ENCODE measurements at places on chromosomes 5 and 9. TPM values are rescaled to one million over a fixed set of nuclear protein-coding genes. Genes with fewer than 3 reads are reported as not detected.

DNA sequence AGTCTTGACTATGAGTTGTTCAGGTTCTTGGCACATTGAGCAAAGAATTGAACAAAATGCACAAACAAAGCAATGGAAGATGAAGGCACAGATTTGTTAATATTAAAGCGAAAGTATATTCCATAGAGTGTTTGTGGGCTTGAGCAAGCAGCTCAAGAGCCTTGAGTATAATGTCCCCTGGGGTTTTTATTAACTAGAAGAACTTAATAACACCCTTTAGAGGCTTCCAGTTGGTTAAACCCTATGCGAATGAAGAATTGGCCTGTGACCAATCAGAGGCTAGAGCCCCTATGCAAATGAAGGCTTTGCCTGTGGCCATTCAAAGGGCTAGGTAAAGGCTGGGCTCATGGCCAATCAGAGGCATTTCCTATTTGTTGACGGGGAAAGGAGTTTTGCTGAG lies 135.3 kb upstream of the IL12B start:
- H3K36me3 ChIP-seq: no peaks in the 10 kb centered on the region
- no peaks in the 10 kb centered on the region for H3K27me3 ChIP-seq
- H3K4me1 ChIP-seq: peaks cover 19% of the 10 kb centered on the region
- no peak overlapping the region for H3K27ac ChIP-seq
- H3K4me3 ChIP-seq: no peak overlapping the region

GRCh38 chr5:43287493-43287892 lies 25.7 kb downstream of the HMGCS1 start:
- H3K27me3 ChIP-seq: no peaks in the 10 kb centered on the region
- no peak overlapping the region for H3K27ac ChIP-seq
- peaks cover 51% of the 10 kb centered on the region for H3K36me3 ChIP-seq
- peaks cover 5% of the 10 kb centered on the region for H3K4me1 ChIP-seq

DNA sequence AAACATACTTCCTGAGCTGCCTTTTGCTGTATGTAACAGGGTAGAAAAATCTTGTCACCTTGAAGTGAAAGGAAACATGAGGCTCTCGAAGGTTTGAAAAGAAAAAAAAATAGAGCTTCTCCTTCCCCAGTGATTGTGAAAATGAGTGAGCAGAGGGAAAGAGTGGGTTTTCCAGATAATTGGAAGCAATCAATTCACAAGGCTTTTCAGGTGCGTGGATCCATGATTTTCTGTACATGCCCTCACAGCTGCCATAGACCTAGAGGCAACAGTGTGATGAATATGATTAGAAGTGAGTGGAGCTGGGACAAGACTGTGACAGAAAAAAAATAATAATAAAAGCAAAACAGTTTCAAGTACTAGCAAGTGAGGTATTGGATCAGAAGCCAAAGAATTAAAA lies 1422.5 kb upstream of the CDH6 start:
- no peaks in the 10 kb centered on the region for H3K27me3 ChIP-seq
- no peaks in the 10 kb centered on the region for H3K36me3 ChIP-seq
- DNase-seq: no peak
- H3K4me3 ChIP-seq: no peak overlapping the region
- no peak overlapping the region for H3K27ac ChIP-seq
- H3K4me1 ChIP-seq: no peaks in the 10 kb centered on the region

CDO1 gene
- 0.31 TPM for total RNA-seq

GRCh38 chr9:115804206-115804605 lies 349.4 kb upstream of the PAPPA start:
- H3K4me1 ChIP-seq: no peaks in the 10 kb centered on the region
- no peak overlapping the region for H3K4me3 ChIP-seq
- no peak for DNase-seq
- H3K27me3 ChIP-seq: no peaks in the 10 kb centered on the region
- no peak overlapping the region for H3K27ac ChIP-seq

GRCh38 chr9:2645569-2645968 lies 24.0 kb downstream of the VLDLR start:
- DNase-seq: no peak
- peaks cover 21% of the 10 kb centered on the region for H3K36me3 ChIP-seq
- H3K4me1 ChIP-seq: no peaks in the 10 kb centered on the region
- H3K4me3 ChIP-seq: no peak overlapping the region
- H3K27me3 ChIP-seq: peaks cover 1% of the 10 kb centered on the region

DNA sequence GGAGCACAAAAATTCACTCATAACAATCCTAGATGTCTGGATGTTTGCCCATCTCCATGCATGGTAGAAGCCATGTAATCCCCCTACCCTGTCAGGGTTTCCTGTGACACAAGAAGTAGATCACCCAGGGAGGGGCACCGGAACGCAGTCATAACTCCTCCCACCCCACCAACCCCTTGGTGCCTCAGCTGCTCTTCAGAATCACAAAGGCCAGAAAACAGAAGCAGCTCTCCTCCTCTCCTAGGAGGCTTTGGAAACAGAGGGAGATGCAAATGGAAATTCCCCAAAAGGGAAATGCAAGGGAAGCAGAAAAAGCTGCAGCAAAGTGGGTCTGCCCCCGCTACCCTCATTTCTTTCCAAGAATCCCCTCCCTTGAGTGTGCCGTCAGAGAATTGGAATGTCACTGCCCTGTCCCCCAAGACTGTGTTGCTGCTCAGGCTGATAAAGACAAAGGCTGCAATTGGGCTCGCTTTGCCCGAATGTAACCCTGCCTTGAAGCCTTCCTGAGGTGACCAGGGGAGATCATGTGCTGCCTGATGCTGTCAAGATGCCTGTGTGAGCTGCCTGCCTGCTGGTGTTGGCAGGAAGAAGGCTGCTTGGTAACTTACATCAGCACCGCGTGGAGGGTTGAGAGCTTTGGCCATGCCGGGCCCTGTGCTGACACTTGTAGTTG lies 65.5 kb upstream of the ABCA1 start:
- DNase-seq: peak; percentile 33
- no peak overlapping the region for H3K27ac ChIP-seq
- H3K27me3 ChIP-seq: peaks cover 21% of the 10 kb centered on the region
- no peak overlapping the region for H3K4me3 ChIP-seq
- no peaks in the 10 kb centered on the region for H3K36me3 ChIP-seq
- H3K4me1 ChIP-seq: peaks cover 31% of the 10 kb centered on the region

C6 gene
- not detected for total RNA-seq

RNF180 gene
- total RNA-seq: not detected

- H3K27ac ChIP-seq: no peak overlapping the region
- no peaks in the 10 kb centered on the region for H3K4me1 ChIP-seq
- no peaks in the 10 kb centered on the region for H3K36me3 ChIP-seq
- H3K4me3 ChIP-seq: no peak overlapping the region
Measured at GRCh38 chr9:106019039-106019680, 324.8 kb downstream of the TMEM38B start.

GRCh38 chr9:14362175-14362574 lies 48.2 kb upstream of the NFIB start:
- H3K36me3 ChIP-seq: no peaks in the 10 kb centered on the region
- no peak for DNase-seq
- H3K27ac ChIP-seq: no peak overlapping the region

DNA sequence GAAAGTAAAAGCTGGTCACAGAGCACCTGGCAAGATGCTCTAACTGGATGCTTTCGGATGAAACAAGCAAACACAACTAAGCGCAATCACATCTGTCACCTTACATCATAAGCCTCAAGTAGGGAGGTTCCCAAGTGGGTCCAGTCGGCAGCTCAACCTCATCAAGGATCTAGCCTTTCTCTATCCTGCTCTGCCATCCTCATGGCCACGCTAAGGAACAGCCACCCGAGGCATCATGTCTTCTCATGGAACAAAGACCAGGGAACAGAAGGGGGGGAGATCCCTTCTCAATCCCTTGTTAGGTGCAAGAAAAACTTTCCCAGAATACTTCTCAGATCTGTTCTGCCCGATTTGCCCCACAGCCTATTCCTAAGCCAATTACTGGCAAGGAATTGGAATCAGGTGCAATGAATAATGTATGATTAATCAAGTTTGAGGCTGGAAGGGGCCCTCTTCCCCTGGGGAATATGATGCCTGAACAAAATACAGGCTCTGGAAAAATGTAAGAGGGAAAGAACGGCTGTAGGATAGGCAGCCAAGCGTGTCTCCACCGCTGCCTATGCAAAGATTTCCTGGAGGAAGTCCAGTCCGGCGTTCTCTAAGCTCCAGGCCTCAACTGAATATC lies 1.3 kb upstream of the HABP4 start:
- H3K27ac ChIP-seq: no peak overlapping the region
- peaks cover 8% of the 10 kb centered on the region for H3K27me3 ChIP-seq
- no peak for DNase-seq
- H3K36me3 ChIP-seq: peaks cover 3% of the 10 kb centered on the region

GRCh38 chr5:170771496-170771895 lies 12.0 kb upstream of the GABRP start:
- H3K4me1 ChIP-seq: no peaks in the 10 kb centered on the region
- no peak overlapping the region for H3K4me3 ChIP-seq
- no peak for DNase-seq
- H3K36me3 ChIP-seq: no peaks in the 10 kb centered on the region
- peaks cover 2% of the 10 kb centered on the region for H3K27me3 ChIP-seq

TMEM215 gene
- total RNA-seq: not detected

- H3K4me1 ChIP-seq: peaks cover 12% of the 10 kb centered on the region
- H3K4me3 ChIP-seq: no peak overlapping the region
- H3K27ac ChIP-seq: no peak overlapping the region
- no peaks in the 10 kb centered on the region for H3K27me3 ChIP-seq
- no peaks in the 10 kb centered on the region for H3K36me3 ChIP-seq
Measured at GRCh38 chr9:93268551-93269314, 84.8 kb downstream of the WNK2 start.

GFI1B gene
- not detected for total RNA-seq

GRCh38 chr9:31140316-31140715 lies 1244.1 kb upstream of the ACO1 start:
- no peak overlapping the region for H3K27ac ChIP-seq
- no peaks in the 10 kb centered on the region for H3K36me3 ChIP-seq
- no peak for DNase-seq
- no peaks in the 10 kb centered on the region for H3K27me3 ChIP-seq
- H3K4me3 ChIP-seq: no peak overlapping the region

- no peak overlapping the region for H3K27ac ChIP-seq
- H3K4me3 ChIP-seq: no peak overlapping the region
- no peaks in the 10 kb centered on the region for H3K36me3 ChIP-seq
- no peak for DNase-seq
- no peaks in the 10 kb centered on the region for H3K4me1 ChIP-seq
Measured at GRCh38 chr5:66713998-66714397, 117.8 kb downstream of the MAST4 start.

DNA sequence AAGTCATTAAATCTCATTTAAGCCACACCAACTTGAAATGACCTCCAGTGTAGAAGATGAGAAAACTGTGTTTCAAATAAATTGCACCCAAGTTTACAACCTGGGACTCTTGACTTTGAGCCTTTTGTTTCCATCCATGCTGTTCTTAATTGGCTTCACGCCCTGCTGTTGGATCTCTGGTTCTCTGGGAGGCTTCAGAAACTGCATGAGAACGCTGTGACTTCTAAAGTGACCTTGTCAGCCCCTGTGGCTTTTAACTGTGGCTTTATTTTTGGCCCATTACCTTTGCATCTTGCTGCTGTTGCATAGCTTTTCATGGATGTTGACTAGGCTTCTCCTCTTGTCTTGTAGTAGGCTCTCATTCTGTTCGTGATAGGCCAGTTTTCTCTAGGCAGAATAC lies 29.3 kb downstream of the TNFAIP8 start:
- no peak overlapping the region for H3K4me3 ChIP-seq

PCDHGA9 gene
- total RNA-seq: not detected

GRCh38 chr9:26747611-26748010 lies 145.0 kb downstream of the CAAP1 start:
- H3K27me3 ChIP-seq: peaks cover 5% of the 10 kb centered on the region
- H3K4me1 ChIP-seq: peaks cover 2% of the 10 kb centered on the region

SLC6A3 gene
- total RNA-seq: not detected

DMRTA1 gene
- total RNA-seq: not detected

GALNT12 gene
- 6.3 TPM for total RNA-seq

DNA sequence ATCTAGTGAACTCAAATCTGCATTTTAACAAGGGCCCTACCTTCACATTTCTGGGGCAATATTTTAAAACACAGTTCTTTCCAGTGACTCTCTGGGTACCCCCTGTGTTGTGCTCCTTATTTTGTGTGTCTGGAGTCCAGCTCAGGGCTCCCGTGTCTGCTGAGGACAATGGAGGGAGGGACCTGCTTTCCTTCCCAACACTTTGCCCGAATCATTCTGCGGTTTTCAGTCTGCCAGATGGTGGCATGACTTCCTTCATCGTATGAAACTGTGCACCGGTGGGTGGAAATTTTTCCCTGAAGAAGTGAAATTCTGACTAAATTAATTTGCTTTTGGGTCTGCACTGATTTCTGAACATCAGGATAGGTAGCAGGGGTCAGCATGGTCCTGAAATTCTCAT lies 153.6 kb upstream of the CD180 start:
- H3K27me3 ChIP-seq: peaks cover 2% of the 10 kb centered on the region
- H3K4me3 ChIP-seq: peak overlapping the region; percentile 38
- no peak overlapping the region for H3K27ac ChIP-seq
- peaks cover 18% of the 10 kb centered on the region for H3K4me1 ChIP-seq
- no peaks in the 10 kb centered on the region for H3K36me3 ChIP-seq
- DNase-seq: no peak

GRCh38 chr5:100790170-100790665 lies 112.9 kb downstream of the ST8SIA4 start:
- no peak overlapping the region for H3K27ac ChIP-seq
- peaks cover 3% of the 10 kb centered on the region for H3K36me3 ChIP-seq
- no peak overlapping the region for H3K4me3 ChIP-seq
- no peak for DNase-seq

GRCh38 chr5:56673171-56673570 lies 142.2 kb upstream of the MAP3K1 start:
- H3K4me3 ChIP-seq: no peak overlapping the region
- no peak overlapping the region for H3K27ac ChIP-seq
- DNase-seq: no peak
- no peaks in the 10 kb centered on the region for H3K27me3 ChIP-seq
- no peaks in the 10 kb centered on the region for H3K36me3 ChIP-seq

GRCh38 chr9:136729144-136729543 lies 13.6 kb downstream of the LCN10 start:
- H3K4me3 ChIP-seq: peak overlapping the region; percentile 63
- H3K4me1 ChIP-seq: peaks cover 33% of the 10 kb centered on the region
- no peaks in the 10 kb centered on the region for H3K27me3 ChIP-seq
- H3K27ac ChIP-seq: no peak overlapping the region
- peak; percentile 30 for DNase-seq

DNA sequence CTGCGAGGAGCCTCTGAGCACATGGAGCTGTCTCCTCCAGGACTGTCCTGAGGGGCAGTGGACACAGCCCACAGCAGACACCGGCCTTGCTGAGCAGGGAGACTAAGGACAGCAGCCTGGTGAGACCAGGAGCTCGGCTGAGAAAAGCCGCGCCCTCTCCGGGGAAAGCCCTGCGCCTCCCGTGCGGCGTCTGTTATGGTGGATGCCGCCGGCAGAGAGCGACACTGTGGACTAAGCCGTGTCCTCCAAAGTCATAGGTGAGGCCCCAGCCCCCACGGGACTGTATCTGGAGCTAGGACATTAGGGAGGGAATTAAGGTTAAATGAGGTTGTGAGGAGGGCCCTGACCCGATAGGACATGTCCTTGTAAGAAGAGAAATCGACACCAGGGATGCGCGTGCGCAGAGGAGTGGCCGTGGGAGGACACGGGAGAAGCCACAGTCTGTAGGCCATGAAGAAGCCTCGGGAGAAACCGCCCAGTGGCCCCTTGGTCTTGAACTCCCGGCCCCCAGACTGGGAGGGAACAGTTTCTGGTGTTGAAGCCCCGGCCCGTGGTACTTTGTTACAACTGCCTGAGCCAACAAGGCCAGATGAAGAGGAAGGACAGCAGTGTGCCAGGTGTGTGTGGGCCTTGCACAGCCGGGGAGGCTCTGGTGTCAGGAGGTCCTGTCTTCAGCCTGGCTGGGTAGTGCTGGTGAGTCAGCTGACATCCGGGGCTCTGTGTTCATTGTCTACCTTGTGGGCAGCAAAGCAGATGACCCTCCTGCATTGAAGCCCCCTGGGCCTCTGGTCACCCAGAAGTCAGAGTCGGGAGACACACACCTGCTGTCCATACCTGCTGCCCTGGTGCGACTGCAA lies 22.1 kb downstream of the MRPL36 start:
- no peaks in the 10 kb centered on the region for H3K27me3 ChIP-seq
- H3K27ac ChIP-seq: no peak overlapping the region
- H3K4me1 ChIP-seq: no peaks in the 10 kb centered on the region
- H3K4me3 ChIP-seq: no peak overlapping the region

Data from activated CD4-positive, alpha-beta memory T cell treated with anti-CD3 and anti-CD28 coated beads for 36 hours (primary cell).